ENCODE measurements at places on chromosomes 2 and 18.

- DNase-seq: no peak
Measured at GRCh38 chr2:36397728-36398413, 42.3 kb downstream of the CRIM1 start.

- no peak for DNase-seq
Measured at GRCh38 chr2:42192652-42193566, 23.8 kb downstream of the EML4 start.

- DNase-seq: no peak
Measured at GRCh38 chr2:140775411-140775810, 1355.4 kb downstream of the LRP1B start.

DNA sequence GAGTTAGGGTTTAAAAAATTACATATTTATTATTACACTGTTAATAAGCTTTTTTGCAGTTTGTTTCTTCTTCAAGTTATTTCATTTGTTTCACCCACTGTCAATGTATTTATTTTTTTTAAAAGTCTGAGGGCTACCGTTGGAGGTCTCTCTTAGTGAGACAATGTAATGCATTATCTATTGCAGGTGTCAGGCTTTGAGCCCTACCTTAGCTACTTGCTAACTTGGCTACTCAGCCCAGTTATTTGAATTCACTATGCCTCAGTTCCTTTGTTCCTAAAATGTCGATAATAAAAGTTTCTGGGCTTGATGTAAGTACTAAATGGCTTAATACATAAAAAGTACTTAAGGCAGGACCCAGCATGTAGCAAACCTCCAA is 458 bp upstream of the TFPI start:
- no peak for DNase-seq

DNA sequence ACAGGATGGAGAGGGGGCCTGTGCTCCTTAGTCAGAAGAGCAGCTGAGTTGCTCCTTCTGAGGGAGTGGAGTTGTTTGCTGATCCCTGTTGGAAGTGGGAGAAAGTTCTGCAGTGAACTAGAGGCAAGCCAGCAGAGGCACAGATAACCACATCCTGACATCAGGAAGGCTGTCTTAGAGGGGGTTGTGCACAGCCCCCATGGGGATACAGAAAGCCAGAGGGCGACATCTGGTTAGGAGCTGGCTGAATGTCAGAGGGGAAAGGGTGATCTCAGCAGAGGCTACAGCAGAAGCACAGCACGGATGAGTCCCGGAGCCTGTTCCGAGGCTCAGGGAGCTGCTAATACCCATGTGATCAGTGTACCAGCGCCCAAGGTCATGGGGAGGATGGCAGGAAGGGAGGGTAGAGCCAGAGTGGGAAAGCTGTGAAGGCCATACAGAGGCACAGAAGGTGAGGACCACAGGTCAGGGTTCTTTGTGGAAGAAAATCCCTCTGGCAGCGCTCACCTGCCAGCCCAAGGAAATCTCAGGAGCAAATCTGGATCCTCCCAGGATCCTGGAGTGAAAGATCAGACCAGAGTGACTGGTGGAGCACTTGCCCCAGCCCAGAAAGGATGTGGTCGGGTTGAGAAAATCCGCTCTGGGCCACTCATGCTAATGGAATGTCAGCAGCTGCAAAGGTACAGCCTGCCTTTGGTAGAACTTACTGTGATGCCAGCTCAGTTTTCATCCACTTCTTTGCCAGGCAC is 111.8 kb downstream of the STPG4 start:
- no peak for DNase-seq

- DNase-seq: no peak
Measured at GRCh38 chr18:74289137-74289536, 2.6 kb downstream of the CYB5A start.

DNA sequence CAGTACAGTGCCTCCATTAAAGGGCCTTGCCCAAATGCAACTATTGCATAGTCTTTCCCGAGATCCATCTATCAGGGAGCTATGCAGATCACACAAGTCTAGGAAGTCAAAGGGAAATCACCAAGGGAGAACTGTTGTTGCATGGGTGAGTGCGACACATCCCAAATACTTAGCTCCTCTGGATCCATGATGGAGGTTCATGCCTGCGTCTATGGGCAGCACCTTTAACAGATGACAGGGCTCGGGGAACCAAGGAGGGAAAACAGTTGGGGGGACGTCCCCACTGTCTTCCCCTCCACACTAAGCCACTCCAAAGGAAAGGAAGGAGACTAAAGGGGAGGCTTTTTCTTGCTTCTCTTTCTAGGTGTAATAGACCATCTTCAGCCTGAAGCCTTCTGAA is 552.8 kb upstream of the PKDCC start:
- no peak for DNase-seq

DNA sequence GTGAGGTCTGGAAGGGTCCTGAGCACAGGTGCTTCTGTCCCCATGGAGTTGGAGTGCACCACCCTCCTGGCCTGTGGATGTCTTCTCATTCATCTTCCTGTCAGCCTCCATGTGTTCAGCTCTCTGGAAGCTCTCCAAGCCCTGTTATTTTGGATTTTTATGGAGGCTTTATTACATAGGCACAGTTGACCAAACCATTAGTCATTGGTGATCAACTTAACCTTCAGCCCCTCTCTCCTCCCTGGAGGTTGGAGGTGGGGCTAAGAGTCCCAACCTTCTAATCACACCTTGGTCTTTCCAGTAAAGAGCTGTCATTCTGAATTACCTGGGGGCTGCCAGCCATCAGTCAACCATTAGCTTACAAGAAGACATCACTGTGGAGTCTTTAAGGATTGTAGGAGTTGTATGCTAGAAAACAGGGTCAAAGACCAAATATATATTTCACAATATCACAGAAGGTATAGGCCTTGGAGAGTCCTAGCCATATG is 7.5 kb upstream of the MCFD2 start:
- no peak for DNase-seq

- DNase-seq: peak; percentile 66
Measured at GRCh38 chr2:16654833-16655444, 10.7 kb downstream of the CYRIA start.

- no peak for DNase-seq
Measured at GRCh38 chr18:62498616-62499262, 24.1 kb upstream of the ZCCHC2 start.

GRCh38 chr2:224885836-224886547 is 156.3 kb downstream of the DOCK10 start:
- peak; percentile 47 for DNase-seq

GRCh38 chr2:219521066-219521880 is 7.0 kb downstream of the ASIC4 start:
- no peak for DNase-seq

DNA sequence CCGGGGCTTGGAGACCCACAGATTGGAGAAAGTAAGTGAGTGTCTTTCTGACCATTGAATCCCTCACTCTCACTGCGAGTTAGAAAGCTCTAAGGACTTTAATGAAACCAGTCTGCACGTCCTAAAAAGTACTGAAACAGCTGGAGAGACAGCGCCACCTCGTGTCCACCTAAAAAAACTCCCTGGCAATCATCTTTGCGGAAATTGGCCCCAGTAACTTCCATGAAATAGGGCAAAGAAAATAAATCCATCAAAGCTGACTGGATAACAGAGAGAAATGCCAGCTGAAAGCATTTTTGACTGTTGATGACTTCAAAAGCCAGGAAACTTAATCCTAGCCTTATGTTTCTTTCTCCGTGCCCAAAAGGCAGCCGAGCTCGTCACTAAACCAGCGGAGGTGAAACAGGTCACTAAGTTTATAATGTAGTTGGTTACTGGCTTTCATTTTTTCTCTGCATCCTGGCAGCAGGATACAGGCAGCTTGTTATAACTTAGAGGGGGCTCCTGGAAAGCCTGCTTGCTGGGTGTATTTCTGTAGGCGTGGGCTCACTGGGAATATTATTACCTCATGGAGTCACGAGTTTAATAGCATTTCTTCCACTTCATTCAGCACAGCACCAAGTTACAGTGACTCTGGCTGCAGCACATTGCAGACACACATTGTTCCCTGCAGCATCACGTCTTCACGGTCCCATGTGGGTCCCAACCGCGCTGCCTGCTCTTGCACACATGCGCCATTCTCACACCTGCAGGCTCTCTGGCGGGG is 266.5 kb downstream of the HRH4 start:
- peak; percentile 32 for DNase-seq

- DNase-seq: no peak
Measured at GRCh38 chr2:159811232-159811631, 13.2 kb upstream of the CD302 start.

GRCh38 chr2:153091344-153091743 is 372.9 kb downstream of the ARL6IP6 start:
- no peak for DNase-seq

- DNase-seq: no peak
Measured at GRCh38 chr18:63363951-63364350, 3.1 kb downstream of the KDSR start.

DNA sequence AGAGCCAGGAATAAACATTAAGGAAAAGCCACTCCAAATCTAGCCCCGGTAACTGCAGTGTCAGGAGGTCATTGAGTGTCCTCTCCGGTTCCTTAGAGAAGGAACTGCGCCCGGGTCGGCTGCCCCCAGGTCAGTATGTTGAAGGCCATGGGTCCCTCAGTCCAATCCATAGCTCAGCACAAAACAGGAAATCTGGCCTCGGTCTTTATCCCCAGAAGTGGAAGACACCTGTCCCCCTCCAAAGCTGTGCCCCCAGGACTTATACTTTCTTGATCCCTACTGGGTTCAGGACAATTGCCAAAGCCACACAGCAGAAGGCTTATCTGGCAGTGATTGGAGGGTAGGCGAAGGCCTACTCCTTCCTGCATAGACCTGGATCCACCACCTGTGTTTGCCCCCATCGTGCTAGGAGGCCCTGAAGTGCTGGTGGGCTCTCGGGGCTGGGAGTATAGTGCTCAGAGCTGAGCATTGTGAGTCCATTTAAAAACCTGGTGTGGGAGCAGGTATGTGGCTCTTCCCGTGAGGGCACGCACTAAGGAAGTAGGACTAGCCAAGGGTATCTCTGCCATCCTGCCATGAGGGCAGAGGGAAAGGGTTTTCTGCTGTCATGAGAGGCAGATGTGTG is 178.6 kb downstream of the SEPTIN10 start:
- no peak for DNase-seq

- no peak for DNase-seq
Measured at GRCh38 chr18:31268985-31269406, 49.0 kb upstream of the DSG1 start.

DNA sequence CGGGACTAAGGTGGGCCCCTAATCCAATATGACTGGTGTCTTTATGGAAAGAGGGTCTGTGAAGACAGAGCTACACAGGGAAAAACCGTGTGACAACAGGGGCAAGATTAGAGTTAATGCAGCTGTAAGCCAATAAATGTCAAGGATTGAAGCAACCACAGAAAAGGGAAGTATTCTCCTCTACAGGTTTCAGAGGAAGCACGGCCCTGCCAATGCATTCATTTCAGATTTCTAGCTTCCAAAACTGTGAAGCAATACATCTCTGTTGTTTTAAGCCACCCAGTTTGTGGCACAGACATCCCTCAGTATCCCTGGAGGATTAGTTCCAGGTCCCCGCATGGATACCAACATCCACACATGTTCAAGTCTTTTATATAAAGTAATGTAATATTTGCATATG is 48.8 kb downstream of the SPP2 start:
- DNase-seq: no peak

GRCh38 chr2:177314722-177315264 is 50.3 kb upstream of the NFE2L2 start:
- no peak for DNase-seq

- DNase-seq: no peak
Measured at GRCh38 chr18:46242183-46242582, 138.0 kb downstream of the HAUS1 start.

- no peak for DNase-seq
Measured at GRCh38 chr2:99775585-99775984, 285.8 kb upstream of the REV1 start.

DNA sequence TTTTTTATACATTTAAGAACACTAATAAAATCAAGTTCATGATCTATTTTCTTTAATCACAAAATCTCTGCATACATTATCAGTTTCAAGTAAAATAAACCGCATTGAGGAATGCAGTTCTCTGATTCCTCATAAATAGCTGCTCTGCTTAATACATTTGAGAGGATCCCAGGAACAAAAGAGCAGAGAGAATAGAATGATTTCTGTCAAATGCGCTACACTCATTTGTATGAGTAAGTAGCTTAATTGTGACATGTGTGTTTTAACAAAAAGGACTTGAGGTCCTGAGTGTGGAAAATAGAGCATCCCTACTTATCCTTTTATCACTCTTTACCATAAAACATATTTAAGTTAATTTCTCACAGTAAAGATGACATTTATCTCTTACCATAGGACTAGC is 134.0 kb downstream of the PID1 start:
- no peak for DNase-seq

GRCh38 chr2:214069254-214069653 is 341.6 kb upstream of the VWC2L start:
- DNase-seq: no peak

GRCh38 chr2:45466053-45466452 is 145.0 kb downstream of the SRBD1 start:
- no peak for DNase-seq

DNA sequence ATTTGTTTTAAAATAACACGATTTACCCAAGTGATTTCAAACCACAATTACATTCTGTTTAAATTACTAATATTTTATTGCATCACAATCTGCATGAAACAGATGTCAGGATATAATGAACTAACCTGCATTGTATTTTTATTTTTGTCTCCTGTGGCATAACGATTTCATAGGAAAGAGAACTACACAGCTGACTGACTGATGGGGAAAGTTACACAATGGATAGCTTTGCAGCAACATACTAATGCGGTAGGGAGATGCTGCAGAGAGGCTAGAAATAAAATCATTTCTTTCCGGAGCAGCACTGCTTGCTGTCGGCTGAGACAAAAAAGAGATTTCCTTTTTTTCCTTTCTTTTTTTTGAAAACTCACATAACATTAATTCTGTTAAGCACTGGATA is 36.9 kb downstream of the SCN1A start:
- peak; percentile 41 for DNase-seq

DNA sequence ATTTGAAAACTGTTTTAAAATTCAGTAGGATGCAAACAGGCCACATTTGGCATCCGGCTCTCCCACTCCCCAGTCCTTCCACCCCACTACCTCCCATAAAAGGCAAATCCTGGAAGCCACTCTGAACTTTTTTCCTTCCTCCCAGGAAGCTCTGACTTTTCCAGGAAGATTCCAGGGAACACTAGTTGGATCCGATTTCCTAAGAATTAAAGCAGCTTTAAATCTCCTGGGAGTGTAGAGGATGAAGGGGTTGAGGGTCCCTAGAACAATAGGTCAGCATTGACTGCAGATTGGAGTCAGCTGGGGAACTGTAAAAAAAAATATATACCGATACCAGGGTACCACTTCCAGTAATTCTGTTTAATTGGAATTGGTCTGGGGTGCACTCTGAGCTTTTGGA is 76.9 kb downstream of the CRIM1 start:
- no peak for DNase-seq

DNA sequence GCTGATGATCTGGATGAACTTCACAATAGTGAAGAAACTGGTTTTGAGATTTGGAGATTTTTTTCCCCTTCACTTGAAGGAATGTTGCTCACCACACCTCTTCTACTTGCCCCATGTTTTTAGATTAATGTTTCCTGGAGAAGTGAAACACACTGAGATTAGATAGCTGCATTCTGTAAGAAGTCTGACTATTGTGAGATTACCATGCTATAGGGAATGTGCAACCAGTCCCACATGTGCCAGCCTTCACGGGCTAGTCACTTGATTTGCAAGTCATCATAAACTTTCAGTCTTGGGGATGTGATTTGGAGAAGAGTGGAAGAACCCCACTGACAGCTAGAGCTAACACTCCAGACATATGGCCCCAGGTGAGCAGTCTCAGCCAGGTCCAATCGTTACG is 7.4 kb upstream of the CCNYL1 start:
- DNase-seq: no peak

Data from HL-60 (cell line).